ENCODE measurements at places on chromosomes 1 and 21. TPM values are rescaled to one million over a fixed set of nuclear protein-coding genes. Genes with fewer than 3 reads are reported as not detected.

- DNase-seq, result no peak
These were observed 3.8 kb upstream of the C2CD4D start for GRCh38 chr1:151843398-151843797.

- DNase-seq, result no peak
These were observed 189.1 kb downstream of the MIS18A start for GRCh38 chr21:32089766-32090165.

DNA sequence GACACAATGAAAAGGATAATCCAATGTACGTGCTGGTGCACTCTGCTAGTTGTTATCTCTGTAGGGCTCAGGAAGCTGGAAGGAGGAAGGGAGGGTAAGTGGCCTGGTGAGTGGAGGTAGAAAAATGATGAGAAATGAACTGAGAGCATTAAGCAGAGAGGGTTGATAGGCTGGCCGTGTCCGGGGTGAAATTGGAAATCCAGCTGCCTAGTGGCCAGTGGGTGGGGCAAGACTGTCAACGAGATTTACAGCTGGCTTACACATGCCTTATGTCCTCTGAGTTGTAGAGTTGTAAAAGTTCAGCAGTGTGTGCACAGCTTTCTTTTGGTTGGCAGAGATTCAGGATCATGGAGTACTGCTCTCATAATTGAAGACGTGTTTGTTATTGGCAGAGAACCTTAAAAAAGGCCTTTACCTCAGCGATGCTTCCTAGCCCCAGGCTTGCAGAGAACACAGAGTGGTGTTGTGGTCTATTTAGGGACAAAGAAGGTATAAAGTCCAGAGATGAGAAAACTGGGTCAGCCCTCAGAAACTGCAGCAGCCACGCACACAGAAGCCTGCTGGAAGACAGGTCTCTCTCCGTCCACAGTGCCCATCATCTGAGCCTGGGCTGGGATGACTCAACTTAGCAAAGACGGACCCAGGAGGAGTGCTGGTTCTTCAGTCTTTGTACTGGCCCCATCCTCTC lies 132.4 kb downstream of the EDEM3 start:
- peak; percentile 79 for DNase-seq

TMEM61 gene
- not detected for total RNA-seq
